ENCODE measurements at places on chromosomes 13 and 19.

GRCh38 chr19:47509973-47510372 lies 4.9 kb downstream of the NAPA start:
- no peak for DNase-seq

- DNase-seq, result no peak
Observed at GRCh38 chr19:47618771-47619170, 9.8 kb downstream of the BICRA start.

DNA sequence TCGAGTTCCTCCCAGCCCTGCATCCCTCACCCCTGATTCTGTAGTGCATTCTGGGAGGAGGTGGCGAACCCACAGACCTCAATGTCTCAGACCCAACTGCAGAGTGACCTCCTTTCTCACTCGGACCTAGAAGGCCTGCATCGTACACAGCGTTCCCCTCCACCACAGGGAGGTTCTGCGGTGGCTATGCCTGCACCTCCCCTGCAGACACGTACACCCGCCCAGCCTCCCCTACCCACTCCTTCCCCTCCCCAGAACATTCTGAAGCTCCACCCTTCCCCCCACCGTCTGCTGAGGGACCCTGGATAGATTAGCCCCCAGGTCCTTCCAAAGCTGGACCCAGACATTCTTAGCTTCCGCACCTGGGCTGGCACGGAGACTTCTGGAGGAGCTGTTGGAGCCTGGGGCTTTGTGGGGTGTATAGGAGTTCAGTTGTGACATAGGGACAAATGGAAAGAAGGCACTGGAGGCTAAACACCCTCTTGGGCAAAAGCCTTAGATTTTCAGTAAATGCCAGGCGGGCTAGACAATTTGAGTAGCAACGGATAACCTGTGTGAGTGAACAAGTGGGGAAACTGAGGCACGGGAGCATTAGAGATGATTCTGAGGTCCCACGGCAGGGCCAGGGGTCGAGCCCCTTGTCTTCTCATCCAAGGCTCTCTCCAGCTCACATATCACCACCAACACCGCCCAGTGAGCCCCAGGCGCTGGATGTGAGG lies 420 bp upstream of the FSD1 start:
- DNase-seq, result no peak

- DNase-seq, result no peak
Observed at GRCh38 chr13:20860844-20861243, 41.7 kb downstream of the XPO4 start.

- DNase-seq, result no peak
Observed at GRCh38 chr13:91211510-91211909, 136.0 kb upstream of the MIR17HG start.

GRCh38 chr13:40186626-40187323 lies 479.7 kb downstream of the FOXO1 start:
- DNase-seq, result no peak

DNA sequence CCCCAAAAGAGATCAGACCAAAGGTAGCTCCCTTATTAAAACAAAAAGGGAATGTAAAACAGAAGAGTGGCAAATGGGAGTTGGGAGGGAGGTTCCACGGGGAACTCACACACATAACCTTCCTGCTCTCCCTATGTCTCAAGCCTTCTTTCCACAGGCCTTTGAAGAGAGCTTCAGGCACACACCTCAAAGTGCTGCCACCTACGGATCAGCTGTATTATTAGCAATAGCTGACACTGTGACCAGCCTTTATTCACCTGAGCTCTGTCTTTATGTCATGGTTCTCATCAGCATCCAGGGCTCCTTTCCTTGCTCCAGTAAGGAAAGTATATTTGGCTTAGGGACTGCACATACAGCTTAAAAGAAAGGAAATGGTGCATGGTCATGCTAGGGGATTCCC lies 11.3 kb downstream of the ZNF571 start:
- no peak for DNase-seq

DNA sequence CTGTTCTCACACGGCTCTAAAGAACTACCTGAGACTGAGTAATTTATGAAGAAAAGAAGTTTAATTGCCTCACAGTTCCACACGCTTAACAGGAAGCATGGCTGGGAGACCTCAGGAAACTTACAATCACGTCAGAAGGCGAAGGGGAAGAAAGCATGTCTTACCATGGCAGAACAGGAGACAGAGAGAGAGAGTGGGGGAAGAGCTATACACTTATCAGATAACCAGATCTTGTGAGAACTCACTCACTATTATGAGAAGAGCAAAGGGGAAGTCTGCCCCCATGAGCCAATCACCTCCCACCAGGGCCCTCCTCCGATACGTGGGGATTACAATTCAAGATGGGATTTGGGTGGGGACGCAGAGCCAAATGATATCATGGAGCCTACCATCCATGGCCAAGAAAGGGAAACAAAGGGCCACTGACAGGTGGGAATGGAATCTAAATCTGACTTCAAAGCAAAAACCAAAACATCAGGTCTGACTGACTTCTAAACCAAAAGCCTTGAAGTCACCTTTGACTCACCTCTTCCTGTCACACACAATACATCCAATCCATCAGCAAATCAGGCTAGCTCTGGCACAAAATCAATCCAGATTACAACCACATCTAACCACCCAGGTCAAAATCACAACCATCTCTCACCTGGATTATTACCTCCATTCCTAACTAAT lies 189.7 kb downstream of the ENOX1 start:
- DNase-seq, result no peak

- DNase-seq, result no peak
Observed at GRCh38 chr19:49337267-49338022, 2.2 kb downstream of the CD37 start.

DNA sequence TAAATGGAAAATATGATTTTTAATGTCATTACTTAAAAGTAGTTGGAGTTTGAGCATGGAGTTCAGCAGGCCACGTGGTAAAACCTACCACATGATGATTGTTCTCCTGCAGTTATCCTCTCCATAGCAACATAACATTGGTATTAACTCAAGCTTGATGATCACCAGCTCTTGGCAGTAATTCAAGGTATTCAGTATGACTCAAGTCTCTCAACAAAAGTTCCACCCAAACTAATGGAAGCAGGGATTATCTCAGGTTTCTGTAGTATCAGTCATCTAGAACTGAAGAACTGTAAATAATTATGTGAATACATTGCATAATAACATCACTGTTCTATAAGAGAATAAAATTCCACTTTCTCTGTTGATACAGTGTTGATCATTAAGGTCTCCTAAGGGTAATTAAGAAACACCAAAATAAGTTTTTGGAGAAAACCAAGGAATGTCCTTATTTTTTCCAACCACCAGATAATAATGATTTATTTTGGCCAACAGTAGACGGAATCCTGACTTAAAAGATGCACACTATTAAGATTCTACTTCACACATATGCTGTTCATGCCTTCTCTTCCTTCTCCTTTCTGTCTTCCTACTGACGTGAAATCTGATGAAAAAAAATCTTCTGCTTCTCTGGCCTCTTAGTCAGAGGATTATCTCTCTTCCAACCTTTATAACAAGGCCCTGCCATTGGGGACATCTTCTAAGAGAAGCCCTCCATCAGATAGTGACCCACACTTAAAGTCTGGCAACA lies 1092.3 kb downstream of the EFNB2 start:
- no peak for DNase-seq

DNA sequence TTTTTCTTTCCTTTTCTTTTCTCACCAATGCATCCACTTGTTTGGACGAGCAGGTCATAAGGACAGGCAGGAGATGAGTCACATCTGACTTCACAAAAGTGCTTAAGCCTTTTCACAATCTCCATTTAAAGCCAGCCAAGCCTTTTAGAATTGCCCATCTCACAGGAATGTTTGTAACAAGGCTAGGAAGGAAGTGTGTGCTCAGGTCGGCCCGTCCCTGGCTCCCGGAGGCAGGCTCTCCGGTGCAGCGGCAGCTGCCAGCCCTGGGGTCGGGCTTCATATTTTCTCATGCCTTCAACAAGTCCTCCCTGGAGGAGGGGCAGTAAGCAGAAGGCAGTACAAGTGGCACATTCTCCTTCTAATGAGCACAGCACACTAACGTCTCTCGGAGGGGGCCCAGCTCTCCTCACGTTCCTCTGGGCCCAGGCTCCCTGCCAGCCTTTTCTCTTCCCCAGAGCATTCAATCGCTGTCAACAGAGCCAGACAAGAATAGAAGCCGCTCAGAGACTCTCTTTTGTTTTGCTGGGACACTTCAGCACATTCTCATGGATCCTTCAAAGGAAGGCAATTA lies 180.5 kb downstream of the COL4A1 start:
- no peak for DNase-seq

DNA sequence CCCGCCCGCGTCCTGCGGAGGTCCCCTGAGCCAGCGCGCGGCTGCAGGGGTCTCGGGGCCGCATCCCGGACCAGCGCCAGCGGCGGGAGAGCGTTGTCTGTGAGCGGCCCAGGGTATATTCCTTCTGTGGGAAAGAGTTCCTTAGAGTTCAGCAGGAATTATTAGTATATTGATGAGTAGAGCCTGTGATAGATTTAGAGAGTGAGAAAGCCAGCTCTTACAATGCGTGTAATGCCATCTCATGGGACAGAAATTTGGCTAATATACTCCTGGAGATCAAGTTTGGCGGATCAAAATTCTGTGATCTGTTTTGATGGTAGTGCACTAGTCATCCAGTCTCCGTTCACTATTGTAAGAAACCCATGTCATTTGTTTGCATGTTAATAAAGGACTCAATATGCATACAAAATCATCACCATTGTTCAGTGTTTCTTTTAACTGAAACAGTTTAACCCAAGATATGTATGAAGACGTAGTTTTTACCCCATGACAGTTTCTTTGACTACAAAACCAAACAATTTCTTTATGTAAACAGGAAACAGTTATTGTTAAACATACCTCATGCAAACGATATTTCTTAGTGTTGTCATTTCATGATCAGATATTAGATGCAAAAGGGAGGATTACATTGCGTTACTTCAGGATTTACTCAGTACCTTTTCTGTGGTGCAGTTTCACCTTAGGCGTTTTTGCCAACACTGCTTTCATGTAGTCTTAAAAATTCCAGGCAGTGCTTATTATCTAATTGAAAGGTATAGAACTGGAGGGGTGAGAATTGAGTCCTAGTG lies 9.9 kb downstream of the TNFRSF19 start:
- DNase-seq, result no peak

Measured in T-helper 2 cell (primary cell).